ENCODE measurements at places on chromosomes 5 and 9.

DNA sequence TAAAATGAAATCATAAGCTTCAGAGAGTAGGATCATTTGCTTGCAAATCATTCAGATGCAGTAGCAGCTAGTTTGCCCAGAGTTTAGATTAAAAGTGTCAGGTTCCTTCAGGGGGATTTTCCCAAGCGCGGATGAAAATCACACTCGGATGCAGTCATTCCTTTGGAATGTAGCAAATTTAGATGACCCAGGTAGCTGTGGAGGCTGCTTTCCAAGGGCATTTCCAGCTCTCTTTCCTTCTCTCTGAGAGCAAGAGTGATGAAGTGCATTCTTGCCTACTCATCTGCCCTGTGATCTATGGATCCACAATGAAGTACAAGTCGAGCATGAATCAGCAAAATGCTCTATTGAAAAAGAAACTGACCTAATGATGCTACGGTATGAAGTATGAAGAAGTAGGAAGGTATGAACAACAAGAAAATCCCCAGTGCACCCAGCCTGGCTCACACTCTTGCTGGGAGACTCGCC, 200.2 kb downstream of the PLK2 start:
- no peak for DNase-seq

DNA sequence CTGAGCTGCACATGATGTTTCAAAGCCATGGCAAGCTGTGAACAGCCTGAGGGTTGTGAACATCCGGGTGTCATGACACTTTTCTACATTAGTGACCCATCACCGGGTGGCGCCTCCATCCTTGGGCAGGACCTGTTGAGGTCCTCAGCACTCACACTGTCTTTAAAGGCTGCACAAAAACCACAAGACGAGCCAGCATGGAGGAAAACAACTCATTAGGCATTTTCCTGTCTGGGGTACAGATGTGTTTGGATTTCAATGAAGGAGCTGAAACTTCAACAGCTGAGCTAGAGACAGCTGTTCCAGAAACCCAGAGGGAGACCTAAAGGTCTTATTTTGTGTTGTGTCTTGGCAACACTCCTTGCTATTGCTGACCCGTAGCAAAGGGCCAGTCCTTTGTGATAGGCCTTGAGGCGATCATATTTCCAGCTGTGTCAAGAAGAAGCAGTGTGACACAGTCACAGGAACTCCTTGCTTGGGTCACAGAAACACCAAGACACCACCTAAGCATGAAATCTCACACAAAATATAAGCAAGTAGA, 151.8 kb upstream of the VLDLR start:
- DNase-seq = no peak

DNA sequence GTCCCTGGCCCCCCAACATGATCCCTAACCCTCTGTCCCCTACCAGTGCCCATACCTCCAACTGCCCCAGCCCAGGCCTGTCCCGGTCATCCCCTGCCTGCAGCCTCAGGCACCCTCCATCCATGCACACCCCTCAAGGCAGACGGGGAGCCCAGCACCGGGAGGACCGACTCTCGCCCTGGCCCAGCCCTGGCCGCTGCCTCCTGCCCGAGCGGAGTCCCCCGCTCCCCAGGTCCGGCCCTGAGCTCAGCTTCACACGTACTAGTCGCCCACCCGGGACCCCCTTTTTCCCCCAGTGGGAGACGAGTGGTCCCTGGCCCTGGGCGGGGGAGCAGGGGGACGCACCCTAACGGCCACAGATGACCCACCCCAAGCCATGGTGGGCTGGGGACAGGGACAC, 49.0 kb upstream of the UBAC1 start:
- DNase-seq = no peak

- DNase-seq = no peak
Observed at GRCh38 chr5:116646611-116647289, 72.1 kb upstream of the SEMA6A start.

GRCh38 chr5:20212701-20213100, 224.7 kb upstream of the CDH18 start:
- no peak for DNase-seq

GRCh38 chr5:6264394-6264793, 114.0 kb downstream of the MED10 start:
- no peak for DNase-seq

GRCh38 chr9:8946461-8946860, 1146.9 kb upstream of the DMAC1 start:
- no peak for DNase-seq

DNA sequence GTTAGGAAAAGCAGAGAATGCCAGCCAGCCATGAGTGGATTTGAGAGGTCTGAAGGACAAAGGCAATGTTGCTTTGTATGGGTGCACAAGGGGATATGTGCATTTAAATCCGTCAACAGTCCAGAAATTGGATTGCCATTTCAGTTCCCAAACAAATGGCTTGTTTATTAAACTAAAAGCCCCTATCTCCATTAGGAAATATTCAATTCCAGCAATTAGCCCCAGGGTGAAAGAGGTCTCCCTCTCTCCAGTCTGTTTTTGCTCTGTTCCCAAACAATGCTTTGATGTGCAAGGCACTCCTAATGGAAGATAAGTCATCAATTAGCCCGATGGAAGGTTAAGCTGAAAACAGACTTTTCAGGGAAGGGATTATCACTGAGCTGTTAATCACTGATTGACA, 101.3 kb downstream of the C9orf152 start:
- DNase-seq = no peak
